ENCODE measurements at places on chromosomes 7 and 10.

DNA sequence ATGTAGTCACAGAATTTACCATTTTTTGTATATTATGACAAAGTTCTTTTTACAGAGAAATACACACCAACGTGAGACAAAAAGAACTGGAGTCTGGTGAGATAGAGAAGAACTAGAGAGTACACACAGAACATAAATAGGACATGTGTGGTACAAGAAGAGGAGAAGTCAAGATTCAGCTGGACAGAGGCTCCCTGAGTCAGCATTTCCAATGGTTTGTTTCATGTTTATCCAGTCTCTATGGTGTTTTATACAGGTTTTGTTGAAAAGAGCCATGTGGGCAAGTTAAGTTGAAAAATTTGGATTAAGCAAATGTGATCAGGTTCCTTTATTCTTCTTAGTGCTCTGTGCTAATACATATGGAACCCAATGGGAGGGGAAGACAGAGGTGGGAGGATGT, 105.5 kb upstream of the AKR1E2 start:
- no peak for DNase-seq

- no peak for DNase-seq
Measured at GRCh38 chr7:45163692-45164052, 6.1 kb downstream of the RAMP3 start.

GRCh38 chr7:84412161-84412969, 217.8 kb upstream of the SEMA3A start:
- no peak for DNase-seq

DNA sequence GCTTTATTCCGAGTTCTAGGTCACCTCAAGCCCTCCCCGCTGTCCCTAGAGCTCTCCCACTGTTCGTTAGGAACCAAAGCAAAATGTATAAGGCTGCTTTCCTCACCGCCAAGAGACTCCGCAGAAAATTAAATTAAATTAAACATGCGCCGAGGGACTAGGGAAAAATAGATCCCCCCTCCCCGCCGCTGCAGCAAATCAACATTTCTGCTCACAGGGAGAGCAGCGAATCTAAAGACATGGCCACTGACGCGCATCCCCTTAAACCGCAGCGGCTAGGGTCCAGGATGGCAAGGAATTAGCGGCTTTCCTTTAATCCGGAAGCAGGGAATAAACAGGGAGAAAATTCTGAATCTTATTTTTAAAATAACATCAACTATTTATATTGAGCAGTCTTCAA, 7.6 kb downstream of the SP8 start:
- DNase-seq = no peak

- no peak for DNase-seq
Measured at GRCh38 chr10:99977916-99978315, 31.8 kb downstream of the DNMBP start.

- DNase-seq = no peak
Measured at GRCh38 chr10:113027230-113027573, 77.2 kb downstream of the TCF7L2 start.

DNA sequence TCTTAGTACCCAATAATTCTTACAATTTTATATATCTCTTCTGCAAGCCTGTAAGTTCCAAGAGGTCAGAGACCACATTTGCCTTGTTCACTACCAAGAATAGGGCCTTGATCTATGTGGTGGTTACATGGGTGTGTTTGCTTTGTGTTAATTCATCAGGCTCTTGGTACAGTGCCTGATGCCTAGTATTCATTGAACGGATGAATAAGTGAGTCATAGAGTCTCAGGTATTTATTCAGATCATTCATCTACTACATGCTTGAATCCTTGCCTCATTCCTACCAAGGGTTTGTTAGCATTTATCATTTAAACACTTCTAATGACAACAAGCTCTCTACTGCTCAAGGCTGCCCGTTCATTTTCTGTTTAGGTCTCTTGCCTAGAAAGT, 11.3 kb upstream of the SGPL1 start:
- no peak for DNase-seq

- no peak for DNase-seq
Measured at GRCh38 chr7:158431941-158432347, 155.7 kb downstream of the PTPRN2 start.

DNA sequence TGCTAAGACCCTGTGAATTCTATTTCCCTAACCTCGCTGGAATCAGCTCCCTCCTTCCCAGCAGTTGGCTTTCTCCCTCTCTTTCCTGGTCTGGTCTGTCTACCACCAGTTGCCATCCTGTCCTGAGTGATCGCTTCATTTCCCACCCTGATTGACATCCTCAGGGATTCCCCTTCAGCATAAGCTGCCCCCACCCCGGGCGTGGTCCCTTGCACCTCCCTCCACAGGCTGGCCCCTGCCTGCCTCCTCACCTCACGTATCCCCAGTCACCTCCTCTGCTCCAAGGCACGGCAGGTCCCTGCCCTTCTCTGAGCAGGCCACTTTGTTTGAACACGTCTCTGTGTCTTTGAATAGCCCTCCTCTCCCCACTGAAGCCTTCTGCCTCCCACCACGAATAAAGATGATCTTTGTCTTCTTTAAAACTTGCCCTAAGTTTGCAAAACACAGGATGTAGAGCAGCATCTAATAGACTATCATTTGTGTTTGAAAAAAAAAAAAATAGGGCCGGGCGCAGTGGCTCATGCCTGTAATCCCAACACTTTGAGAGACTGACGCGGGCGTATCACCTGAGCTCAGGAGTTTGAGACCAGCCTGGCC, 233.5 kb downstream of the CUX1 start:
- no peak for DNase-seq
